ENCODE measurements at places on chromosomes 1 and 21.

GRCh38 chr1:30706528-30706927 is 16.9 kb downstream of the MATN1 start:
- no peak for DNase-seq

- no peak for DNase-seq
These were observed 138.0 kb upstream of the ARHGEF16 start for GRCh38 chr1:3316340-3316943.

GRCh38 chr1:119133987-119134386 is 6.5 kb downstream of the WARS2 start:
- DNase-seq = no peak

DNA sequence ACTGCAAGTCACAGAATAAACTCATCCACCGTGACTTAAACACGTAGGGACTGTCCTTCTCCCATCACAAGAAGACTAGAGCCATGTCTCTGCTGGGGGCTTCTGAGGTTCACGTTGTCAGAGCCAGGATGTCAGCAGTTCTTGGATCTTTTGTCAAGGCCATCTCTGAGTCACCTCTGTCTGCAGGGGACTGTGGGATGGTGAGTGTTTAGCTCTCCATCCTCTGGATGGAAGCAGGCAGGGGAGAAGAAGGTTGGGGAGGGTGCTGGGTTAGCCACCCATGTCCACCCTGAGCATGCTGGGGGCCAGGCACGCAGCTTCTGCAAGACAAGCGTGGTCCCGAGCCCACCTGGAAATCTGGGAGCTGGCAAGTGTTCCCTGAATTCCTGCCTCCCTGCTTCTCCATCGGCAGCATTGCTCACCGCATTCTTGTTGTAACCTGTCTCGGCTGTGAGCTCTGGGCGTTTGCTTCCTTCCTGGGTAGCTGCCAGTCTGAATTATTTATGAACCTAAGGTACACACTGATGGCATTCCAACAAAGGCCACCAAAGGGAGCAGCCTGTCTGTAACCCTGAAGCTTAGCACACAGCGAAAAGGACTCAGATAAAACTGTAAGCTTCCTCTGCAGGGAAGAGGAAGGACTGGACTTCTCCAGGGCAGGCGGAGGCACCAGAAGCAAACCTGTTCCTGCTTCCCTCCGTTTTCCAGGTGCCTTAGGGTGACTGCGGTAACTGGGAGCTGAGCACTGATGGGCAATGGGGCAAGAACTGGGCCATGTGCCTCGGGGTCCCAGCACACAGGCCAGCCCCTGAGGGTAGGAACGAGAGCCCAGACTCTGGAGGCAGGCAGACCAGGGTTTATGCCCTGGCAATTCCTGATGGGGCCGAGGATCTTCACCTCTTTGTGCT is 88.6 kb downstream of the RIPK4 start:
- DNase-seq = no peak

DNA sequence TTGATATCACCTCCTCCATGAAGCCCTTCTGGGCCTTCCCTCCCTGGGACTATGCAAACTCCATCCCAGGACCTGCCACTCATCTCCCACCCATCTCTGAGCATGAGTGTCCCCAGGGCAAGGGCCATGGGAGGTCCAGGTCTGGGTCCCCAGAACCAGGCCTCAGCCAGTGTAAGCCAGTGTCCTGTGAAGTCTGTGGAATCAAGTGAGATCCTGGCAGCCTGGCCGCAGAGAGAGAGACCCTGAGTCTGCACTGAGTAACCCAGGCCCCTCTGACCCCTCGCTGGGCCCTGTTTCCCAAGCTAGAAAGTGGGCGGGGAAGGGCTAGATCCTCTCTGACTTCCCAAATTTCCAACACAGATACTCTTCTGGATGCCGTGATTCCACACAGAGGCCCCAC is 132.7 kb downstream of the DMRTB1 start:
- DNase-seq = no peak

- DNase-seq = no peak
These were observed 71.7 kb downstream of the PRRX1 start for GRCh38 chr1:170735366-170736263.

DNA sequence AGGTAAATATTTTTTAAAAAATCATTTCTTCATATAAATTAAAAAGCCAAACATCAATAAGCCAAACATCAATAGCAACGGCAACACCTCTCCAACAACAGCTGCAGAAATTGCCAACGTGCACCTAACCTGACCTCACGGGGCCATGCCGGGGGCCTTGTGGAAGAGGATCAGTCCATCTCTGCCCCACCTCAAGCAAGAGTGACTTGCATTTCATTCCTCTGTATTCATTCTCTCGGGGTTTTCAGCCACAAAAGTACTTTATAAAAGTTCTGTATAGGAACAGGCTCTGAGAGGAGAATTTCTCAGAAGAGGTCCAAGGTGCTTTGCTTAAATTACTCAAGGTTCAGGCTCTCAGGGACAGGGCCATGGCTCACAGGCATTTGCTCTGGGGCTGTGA is 100.9 kb downstream of the RUNX1 start:
- DNase-seq = no peak

DNA sequence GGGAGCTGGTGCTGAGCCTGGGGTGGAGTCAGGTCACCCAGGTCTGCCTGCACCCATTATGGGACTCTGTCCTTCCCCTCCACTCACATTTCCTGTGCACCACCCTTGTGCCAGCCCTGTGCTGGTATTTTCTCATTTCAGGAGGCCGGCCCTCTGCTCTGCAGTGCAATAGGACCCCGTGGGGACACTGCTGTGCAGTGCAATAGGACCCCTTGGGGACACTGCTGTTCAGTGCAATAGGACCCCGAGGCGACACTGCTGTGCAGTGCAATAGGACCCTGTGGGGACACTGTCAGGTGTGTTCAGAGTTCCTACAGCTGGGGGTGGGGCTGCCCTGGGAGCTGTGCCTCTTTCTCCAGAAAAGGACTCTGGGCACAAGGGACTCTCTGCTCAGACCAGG is 36.2 kb upstream of the DMBX1 start:
- no peak for DNase-seq

GRCh38 chr1:232902774-232903350 is 47.5 kb upstream of the NTPCR start:
- DNase-seq = no peak
